ENCODE measurements at places on chromosomes 7 and 10. TPM values are rescaled to one million over a fixed set of nuclear protein-coding genes. Genes with fewer than 3 reads are reported as not detected.

DNA sequence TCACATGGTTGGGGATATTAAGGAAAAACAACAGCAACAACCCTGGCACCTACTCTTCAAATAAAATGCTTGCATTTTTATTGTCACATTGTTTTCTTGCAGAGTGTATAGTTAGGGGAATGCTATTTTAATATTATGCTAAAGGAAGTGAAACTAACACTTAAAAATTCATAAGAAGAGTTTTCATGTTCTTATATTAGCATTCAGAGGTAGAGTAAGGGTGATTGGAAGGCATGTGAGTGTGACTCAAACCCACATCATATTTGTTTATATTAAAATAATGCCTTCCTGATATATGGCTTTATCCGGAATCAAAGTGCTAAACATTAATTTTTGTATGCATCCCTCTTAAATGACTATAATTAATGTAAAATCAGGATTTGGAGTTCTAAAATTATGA lies 59.8 kb upstream of the TES start:
- H3K36me3 ChIP-seq, result no peaks in the 10 kb centered on the region
- H3K27me3 ChIP-seq, result no peaks in the 10 kb centered on the region
- no peak overlapping the region for H3K4me3 ChIP-seq
- no peak overlapping the region for H3K27ac ChIP-seq

DNA sequence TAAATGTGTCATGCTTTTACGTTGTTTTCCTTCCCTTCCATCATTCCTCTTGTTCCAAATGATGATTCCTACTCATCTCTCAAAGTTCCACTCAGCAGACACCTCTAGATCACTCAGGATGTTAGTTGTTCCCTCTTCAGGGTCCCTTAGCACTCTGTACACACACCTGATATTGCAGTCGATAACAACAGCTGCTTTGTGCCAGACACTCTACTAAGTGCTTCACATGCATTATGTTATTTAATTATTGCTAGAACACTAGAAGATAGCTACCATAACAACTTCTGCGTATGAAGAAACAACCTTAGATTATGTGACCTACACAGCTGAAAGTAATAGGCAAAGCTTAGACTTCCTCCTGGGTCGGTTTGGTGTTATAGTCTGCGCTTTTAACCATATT lies 29.6 kb downstream of the PCBD1 start:
- 0 out of 2 replicates have a peak, but pooled peaks cover 2% of the 10 kb centered on the region for H3K4me1 ChIP-seq
- H3K27me3 ChIP-seq, result no peaks in the 10 kb centered on the region
- H3K27ac ChIP-seq, result no peak overlapping the region
- no peak overlapping the region for H3K4me3 ChIP-seq
- DNase-seq, result no peak
- no peaks in the 10 kb centered on the region for H3K36me3 ChIP-seq

GRCh38 chr7:151925446-151926335 lies 30.6 kb upstream of the GALNTL5 start:
- no peak for DNase-seq
- no peaks in the 10 kb centered on the region for H3K27me3 ChIP-seq
- H3K36me3 ChIP-seq, result no peaks in the 10 kb centered on the region
- no peak overlapping the region for H3K27ac ChIP-seq
- H3K4me3 ChIP-seq, result no peak overlapping the region

DNA sequence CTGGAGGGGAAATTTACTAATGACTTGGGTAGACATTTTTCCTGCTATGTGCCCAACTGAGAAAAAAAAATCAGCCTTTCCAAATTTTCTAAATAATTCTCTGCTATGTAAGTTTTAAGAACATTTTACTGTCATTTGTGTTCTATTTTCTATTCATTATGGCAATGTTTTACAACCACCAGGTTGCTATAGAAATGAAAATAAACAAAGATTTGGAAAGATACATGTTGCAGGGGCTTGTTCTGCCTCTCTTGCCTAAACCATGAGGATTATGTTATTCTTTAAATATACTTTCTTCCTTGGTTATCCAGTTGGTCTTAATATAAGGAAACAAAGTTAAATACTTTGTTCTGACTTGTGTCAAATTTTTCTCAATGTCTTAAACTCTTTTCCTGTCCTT lies 257.2 kb downstream of the TWIST1 start:
- no peak overlapping the region for H3K27ac ChIP-seq
- H3K27me3 ChIP-seq, result no peaks in the 10 kb centered on the region
- no peak for DNase-seq
- no peaks in the 10 kb centered on the region for H3K36me3 ChIP-seq
- no peaks in the 10 kb centered on the region for H3K4me1 ChIP-seq
- H3K4me3 ChIP-seq, result no peak overlapping the region

GRCh38 chr7:40595129-40595528 lies 460.3 kb downstream of the SUGCT start:
- no peak overlapping the region for H3K4me3 ChIP-seq
- H3K36me3 ChIP-seq, result no peaks in the 10 kb centered on the region
- H3K4me1 ChIP-seq, result no peaks in the 10 kb centered on the region

DNA sequence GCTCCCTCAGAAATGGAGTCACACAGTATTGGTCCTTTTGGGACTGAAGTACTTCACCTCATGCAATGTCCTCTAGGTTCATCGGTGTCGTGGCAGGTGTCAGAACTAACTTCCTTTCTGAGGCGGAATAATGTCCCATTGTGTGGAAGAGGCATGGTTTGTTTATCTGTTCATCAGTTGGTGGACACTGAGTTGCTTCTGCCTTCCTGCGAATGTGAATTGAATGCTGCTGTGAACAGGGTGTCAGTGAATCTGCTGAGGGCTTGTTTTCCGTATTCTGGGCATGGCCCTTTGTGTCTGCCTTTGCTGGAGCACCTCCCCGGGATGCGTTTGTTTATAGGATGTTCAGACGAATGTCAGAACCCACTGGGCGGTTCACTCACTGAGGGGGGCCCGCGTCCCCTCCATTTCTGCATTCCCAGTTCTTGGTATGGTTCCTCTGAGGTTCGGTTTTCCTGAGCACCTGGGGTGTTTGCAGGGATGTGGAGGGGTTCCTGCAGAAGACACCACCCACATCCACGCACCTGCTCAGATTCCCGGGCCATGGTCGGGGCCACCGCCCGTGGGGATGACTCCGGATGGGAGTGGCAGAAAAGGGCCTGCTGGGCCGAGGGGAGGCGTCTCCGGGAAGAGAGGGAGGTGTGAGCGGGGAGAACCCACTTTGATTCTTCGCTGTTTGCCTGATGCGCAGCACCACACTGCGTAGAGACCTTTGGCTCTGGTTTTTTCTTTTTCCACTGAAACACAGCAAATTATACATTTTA lies 33.1 kb downstream of the CHST12 start:
- H3K36me3 ChIP-seq, result peaks cover 34% of the 10 kb centered on the region
- no peaks in the 10 kb centered on the region for H3K27me3 ChIP-seq
- no peaks in the 10 kb centered on the region for H3K4me1 ChIP-seq

GRCh38 chr7:98737176-98737575 lies 120.1 kb downstream of the NPTX2 start:
- H3K27me3 ChIP-seq, result no peaks in the 10 kb centered on the region
- H3K4me3 ChIP-seq, result no peak overlapping the region
- no peak for DNase-seq
- no peaks in the 10 kb centered on the region for H3K4me1 ChIP-seq

DNA sequence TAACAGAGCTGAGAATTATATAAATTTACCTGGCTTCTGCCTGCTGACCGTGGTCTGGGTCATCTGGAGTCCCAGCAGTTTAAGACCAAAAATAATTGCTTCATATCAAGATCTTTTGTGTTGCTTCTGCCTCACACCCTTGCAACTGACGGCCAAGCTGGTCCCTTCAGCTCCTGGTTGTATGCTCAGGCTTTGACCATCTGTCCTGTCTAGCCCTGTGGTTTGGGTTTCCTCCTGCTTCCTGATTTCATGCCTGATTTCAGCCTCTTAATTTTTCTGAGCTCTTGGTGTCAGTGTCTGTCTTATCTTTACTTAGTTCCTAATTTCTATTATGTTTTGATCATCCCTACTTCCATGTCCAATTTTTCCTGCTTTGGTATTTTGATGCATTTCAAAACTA lies 87.9 kb upstream of the PLXDC2 start:
- H3K27me3 ChIP-seq, result no peaks in the 10 kb centered on the region
- H3K27ac ChIP-seq, result no peak overlapping the region
- H3K4me3 ChIP-seq, result no peak overlapping the region
- DNase-seq, result no peak
- no peaks in the 10 kb centered on the region for H3K36me3 ChIP-seq

DNA sequence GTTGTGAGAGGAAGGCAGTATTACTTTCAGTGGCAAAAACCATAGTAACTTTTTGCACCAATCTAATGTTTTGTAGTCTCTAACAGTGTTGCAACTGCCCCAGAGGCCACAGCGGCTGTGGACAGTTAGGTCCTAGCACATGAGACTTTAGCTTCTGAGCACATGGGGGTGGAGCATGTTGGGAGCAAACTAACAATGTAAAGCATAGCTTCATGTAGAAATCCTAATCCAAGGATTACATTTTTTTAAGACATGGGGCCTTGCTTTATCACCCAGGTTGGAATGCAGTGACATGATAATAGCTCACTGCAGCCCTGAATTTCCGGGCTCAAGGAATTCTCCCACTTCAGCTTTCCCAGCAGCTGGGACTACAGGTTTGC lies 49.0 kb downstream of the LAMB1 start:
- H3K4me3 ChIP-seq, result no peak overlapping the region
- DNase-seq, result no peak
- H3K36me3 ChIP-seq, result no peaks in the 10 kb centered on the region
- H3K27me3 ChIP-seq, result no peaks in the 10 kb centered on the region
- no peak overlapping the region for H3K27ac ChIP-seq

- H3K27ac ChIP-seq, result no peak overlapping the region
- H3K36me3 ChIP-seq, result no peaks in the 10 kb centered on the region
These were observed 186.8 kb downstream of the PARD3 start for GRCh38 chr10:34628174-34628796.

- no peaks in the 10 kb centered on the region for H3K27me3 ChIP-seq
- peaks cover 6% of the 10 kb centered on the region for H3K36me3 ChIP-seq
- H3K4me1 ChIP-seq, result no peaks in the 10 kb centered on the region
These were observed 13.7 kb downstream of the PHTF2 start for GRCh38 chr7:77812290-77812685.

- DNase-seq, result no peak
- no peaks in the 10 kb centered on the region for H3K36me3 ChIP-seq
- no peaks in the 10 kb centered on the region for H3K27me3 ChIP-seq
- H3K4me3 ChIP-seq, result no peak overlapping the region
- no peak overlapping the region for H3K27ac ChIP-seq
- no peaks in the 10 kb centered on the region for H3K4me1 ChIP-seq
These were observed 13.5 kb downstream of the MYOF start for GRCh38 chr10:93468461-93469213.

- H3K4me3 ChIP-seq, result no peak overlapping the region
- no peak overlapping the region for H3K27ac ChIP-seq
- no peaks in the 10 kb centered on the region for H3K27me3 ChIP-seq
- H3K4me1 ChIP-seq, result peaks cover 4% of the 10 kb centered on the region
- DNase-seq, result no peak
- no peaks in the 10 kb centered on the region for H3K36me3 ChIP-seq
These were observed 20.8 kb downstream of the ACSM6 start for GRCh38 chr10:95214793-95215192.

- H3K27ac ChIP-seq, result peak overlapping the region; percentile 82
- peak overlapping the region; percentile 0 for H3K4me3 ChIP-seq
- H3K27me3 ChIP-seq, result no peaks in the 10 kb centered on the region
- no peaks in the 10 kb centered on the region for H3K36me3 ChIP-seq
These were observed 46.6 kb upstream of the GRID1 start for GRCh38 chr10:86413046-86413728.

GRCh38 chr7:98930921-98931320 lies 52.6 kb downstream of the TRRAP start:
- no peak overlapping the region for H3K4me3 ChIP-seq
- peaks cover 22% of the 10 kb centered on the region for H3K36me3 ChIP-seq
- peak overlapping the region; percentile 71 for H3K27ac ChIP-seq

DNA sequence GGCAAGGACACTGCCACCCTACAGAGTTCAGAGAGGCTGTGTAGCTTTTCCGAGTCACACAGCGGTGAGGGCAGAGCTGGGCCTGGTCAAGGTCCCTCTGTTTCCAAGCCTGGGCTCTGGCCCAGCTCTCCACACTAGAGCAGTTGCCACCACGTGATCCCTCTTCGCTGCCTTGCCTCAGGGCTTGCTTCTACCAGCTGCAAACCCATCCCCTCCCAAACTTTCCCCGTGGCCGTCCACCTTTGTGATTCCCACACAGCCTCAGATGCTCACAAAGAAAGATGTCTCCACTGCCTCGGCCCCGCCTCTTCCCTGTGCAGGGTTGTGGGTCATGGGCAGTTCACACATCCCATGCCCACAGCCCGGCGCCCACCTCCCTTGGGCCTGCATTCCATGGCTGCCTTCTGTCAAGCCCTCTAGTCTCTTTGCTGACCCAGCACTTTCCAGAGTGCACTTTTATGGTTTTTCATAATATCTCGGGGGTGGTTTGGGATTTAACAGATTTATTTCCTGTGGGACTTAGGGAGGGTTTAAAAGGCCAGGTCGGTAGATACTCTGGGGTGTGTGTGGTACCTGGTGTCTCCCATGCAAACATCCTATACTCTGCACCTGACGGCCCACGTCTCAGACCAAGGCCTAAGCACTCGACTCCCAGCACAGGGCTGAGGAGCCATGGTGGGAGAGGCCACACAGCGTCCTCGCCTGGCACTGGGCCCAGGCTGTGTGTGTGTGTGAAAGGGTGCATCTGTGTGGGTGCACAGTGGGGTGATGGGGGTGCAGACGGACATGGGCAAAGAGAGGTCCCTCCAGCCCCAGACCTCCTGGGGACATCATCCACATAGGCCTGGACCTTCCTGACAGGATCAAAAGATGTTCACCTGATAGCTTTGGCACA lies 59.6 kb downstream of the PKD1L1 start:
- no peak for DNase-seq
- H3K4me1 ChIP-seq, result no peaks in the 10 kb centered on the region
- H3K27ac ChIP-seq, result no peak overlapping the region
- H3K4me3 ChIP-seq, result no peak overlapping the region
- H3K36me3 ChIP-seq, result no peaks in the 10 kb centered on the region

DNA sequence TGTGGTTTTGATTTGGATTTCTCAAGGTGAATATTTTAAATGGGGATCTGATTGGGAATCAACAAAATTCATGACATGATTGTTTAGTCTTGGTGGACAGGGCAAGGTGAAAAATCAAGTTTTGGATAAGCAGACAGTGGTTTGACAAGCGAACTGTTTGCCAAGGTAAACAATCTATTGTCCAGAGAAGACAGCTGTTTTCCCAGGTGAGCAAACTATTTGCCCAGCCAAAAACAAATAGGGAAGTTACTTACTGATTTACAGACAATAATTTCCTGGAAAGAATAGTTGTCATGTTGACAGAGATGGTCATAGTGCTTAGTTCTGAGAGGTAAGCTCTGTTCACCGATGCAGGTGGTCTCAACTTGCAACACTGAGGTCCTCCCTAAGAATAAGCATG lies 94.0 kb upstream of the STEAP1B start:
- H3K4me1 ChIP-seq, result no peaks in the 10 kb centered on the region
- no peak overlapping the region for H3K27ac ChIP-seq
- peaks cover 8% of the 10 kb centered on the region for H3K27me3 ChIP-seq
- H3K36me3 ChIP-seq, result no peaks in the 10 kb centered on the region
- no peak overlapping the region for H3K4me3 ChIP-seq
- DNase-seq, result no peak

GRCh38 chr7:101913247-101913721 lies 95.9 kb downstream of the CUX1 start:
- H3K27ac ChIP-seq, result no peak overlapping the region
- no peak for DNase-seq
- H3K4me3 ChIP-seq, result no peak overlapping the region
- no peaks in the 10 kb centered on the region for H3K27me3 ChIP-seq
- H3K4me1 ChIP-seq, result no peaks in the 10 kb centered on the region

The TAS2R4 gene
- 0.33 TPM for total RNA-seq

The CTBP2 gene
- total RNA-seq, result 0.72 TPM

The FLNC gene
- total RNA-seq, result 0.21 TPM

The PNLIPRP1 gene
- total RNA-seq, result 0.74 TPM

All from GM12878 (cell line).